Smooth muscle cell of trachea (primary cell): ENCODE measurements at places on chromosomes 7 and 10. TPM values are rescaled to one million over a fixed set of nuclear protein-coding genes. Genes with fewer than 3 reads are reported as not detected.

The DOCK1 gene
- total RNA-seq: 86.0 and 108 TPM in 2 replicates

The TMEM176B gene
- 0.66 TPM in 1 of 2 replicates, not detected in the other for total RNA-seq

The STAG3 gene
- total RNA-seq: 0.66 and 1.6 TPM in 2 replicates

The FAM53B gene
- total RNA-seq: 13.1 and 33.4 TPM in 2 replicates

The NPFFR1 gene
- under 0.01 TPM in 1 of 2 replicates, not detected in the other for total RNA-seq

The SBDS gene
- total RNA-seq: 87.3 and 88.7 TPM in 2 replicates
